ENCODE measurements at places on chromosomes 12 and 14.
A peak's percentile ranks its signal among the peaks of the same experiment; 100 is the strongest.

DNA sequence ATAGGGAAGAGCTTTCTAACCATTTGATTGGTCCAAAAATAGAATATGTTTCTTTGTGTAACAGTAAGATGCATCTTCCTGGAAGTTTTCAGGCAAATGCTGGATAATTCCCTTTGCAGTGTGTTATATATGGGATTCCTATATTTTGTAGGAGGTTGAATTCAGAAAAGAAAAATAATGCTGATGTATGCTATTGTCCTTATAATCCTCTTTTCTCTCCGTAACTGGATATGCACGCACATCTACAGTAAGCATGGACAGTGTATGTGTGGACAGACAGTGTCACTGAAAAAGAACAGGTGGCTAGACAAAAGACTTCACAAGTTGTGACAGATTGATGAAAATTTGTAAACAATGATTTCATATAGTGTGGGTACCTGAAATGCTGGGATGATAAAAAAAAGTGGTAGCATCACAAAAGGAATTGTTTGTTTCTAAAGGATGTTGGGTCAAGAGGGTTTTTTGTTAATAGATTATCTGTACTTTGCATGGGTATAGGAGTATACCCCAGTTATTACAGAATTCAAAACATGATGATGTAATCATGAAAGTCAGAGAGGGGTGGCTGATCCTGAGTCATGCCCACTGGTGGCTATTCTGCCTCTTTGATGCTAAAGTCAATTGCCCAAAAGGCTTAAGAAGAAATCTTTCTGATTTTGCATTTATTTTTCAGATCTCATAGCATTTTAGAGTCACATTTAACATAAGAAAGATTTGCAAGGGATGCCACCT, 160.7 kb upstream of the TMTC1 start:
- no peak for DNase-seq

GRCh38 chr12:127785986-127786590, 480.9 kb upstream of the TMEM132C start:
- no peak for DNase-seq

GRCh38 chr12:12007001-12007712, 63.6 kb upstream of the BCL2L14 start:
- no peak for DNase-seq

DNA sequence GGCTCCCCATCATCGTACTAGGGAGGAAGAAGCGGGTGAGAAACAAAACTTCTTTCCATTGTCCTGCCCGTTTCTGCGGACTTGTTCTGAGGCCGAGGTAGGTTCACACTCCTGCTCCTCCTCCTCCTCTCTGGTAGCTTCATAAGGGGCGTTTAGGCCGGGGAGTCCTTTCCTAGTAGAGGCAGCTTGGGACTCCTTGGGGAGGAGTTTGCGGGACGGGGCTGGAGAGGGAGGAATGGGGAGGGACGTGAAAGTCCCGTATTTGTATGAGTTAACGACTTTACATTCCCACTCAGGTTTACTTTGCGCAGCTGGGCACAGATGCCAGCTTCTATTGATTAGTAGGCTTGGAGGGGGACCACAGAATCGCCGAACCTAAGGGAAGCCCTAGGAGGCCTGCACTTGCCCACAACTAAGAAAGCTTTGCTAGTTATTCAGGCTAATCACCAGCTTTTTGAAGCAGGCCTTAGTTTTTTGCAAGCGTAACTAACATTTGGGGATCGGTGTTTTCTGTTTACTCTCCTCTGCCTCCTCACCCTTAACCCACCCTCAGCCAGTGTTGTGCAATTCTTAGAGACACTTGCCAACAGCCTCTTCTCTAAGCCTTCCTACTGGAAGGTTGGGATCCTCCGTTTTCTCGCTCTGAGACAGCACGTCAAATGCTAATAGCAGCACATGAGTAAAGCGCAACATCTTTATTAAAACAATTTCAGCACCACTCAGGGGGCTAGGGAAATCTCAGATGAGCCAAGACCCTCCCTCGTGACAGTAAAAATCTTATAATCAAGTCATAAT, 499 bp downstream of the RNASE4 start:
- DNase-seq = peak; percentile 18

- DNase-seq = no peak
These were observed 14.4 kb upstream of the ERGIC2 start for GRCh38 chr12:29395356-29395755.

- no peak for DNase-seq
These were observed 58.2 kb downstream of the NUBPL start for GRCh38 chr14:31619440-31619839.

GRCh38 chr14:49880267-49881064, 12.4 kb upstream of the ARF6 start:
- no peak for DNase-seq

GRCh38 chr12:14591719-14592118, 24.0 kb upstream of the PLBD1 start:
- no peak for DNase-seq

- no peak for DNase-seq
These were observed 69.7 kb downstream of the SLC24A4 start for GRCh38 chr14:92392711-92393110.

GRCh38 chr12:130161261-130162243, 712 bp upstream of the FZD10 start:
- no peak for DNase-seq

DNA sequence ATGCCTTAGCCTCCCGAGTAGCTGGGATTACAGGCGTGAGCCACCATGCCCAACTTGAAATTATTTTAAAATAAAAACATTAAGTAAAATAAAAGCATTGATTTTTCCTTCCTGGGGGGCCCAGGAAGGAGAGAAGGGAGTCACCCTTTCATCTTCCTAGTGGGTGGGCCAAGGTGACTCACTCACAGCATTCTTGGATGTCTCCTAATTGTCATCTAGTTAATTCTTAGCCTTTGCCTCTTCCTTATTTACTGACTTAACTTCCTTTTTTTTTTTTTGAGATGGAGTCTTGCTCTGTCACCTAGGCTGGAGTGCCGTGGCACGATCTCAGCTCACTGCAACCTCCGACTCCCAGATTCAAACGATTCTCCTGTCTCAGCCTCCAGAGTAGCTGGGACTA, 29.2 kb downstream of the TMEM120B start:
- no peak for DNase-seq

GRCh38 chr12:97404543-97404942, 58.1 kb upstream of the RMST start:
- DNase-seq = peak; percentile 64

GRCh38 chr14:49594347-49595091, 4.2 kb upstream of the LRR1 start:
- no peak for DNase-seq

- DNase-seq = no peak
These were observed 54.5 kb downstream of the ATP2A2 start for GRCh38 chr12:110335481-110336045.
